ENCODE measurements at places on chromosomes 11 and 22.

DNA sequence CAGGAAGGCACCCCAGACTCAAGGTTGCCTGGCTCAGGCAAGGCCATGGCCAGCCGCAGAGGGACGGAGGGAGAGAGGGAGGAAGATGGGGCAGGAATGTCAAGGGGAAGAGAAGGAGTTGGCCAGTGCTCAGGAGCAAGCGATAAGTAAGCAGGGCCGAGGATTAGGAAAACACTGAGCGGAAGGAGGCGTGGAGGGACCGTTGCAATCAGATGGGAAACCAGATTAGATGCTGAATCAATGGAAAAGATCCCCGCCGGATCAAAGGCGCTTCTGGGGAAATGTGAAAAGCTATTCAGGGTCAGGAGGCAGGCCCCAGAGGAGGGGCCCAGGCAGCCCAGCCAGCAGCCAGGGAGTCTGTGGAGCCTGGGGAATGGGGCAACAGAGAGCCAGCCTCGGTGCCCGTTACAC lies 26.6 kb upstream of the MYEOV start:
- peaks cover 20% of the 10 kb centered on the region for H3K36me3 ChIP-seq
- no peak overlapping the region for H3K4me3 ChIP-seq
- DNase-seq, result no peak
- H3K27me3 ChIP-seq, result peaks cover 10% of the 10 kb centered on the region

- H3K27me3 ChIP-seq, result peaks cover 36% of the 10 kb centered on the region
- H3K36me3 ChIP-seq, result peaks cover 8% of the 10 kb centered on the region
- H3K4me1 ChIP-seq, result peaks cover 4% of the 10 kb centered on the region
- DNase-seq, result peak; percentile 84
- H3K27ac ChIP-seq, result peak overlapping the region; percentile 72
Measured at GRCh38 chr22:19717691-19718455, 3.6 kb downstream of the SEPTIN5 start.

- no peak for DNase-seq
- H3K27me3 ChIP-seq, result peaks cover 3% of the 10 kb centered on the region
- H3K36me3 ChIP-seq, result no peaks in the 10 kb centered on the region
- no peak overlapping the region for H3K27ac ChIP-seq
- peaks cover 26% of the 10 kb centered on the region for H3K4me1 ChIP-seq
Measured at GRCh38 chr11:27447288-27448183, 25.1 kb downstream of the LGR4 start.

GRCh38 chr11:126502159-126502558 lies 146.7 kb downstream of the ST3GAL4 start:
- H3K4me1 ChIP-seq, result peaks cover 31% of the 10 kb centered on the region
- peaks cover 3% of the 10 kb centered on the region for H3K27me3 ChIP-seq
- DNase-seq, result no peak
- peaks cover 8% of the 10 kb centered on the region for H3K36me3 ChIP-seq
- H3K4me3 ChIP-seq, result no peak overlapping the region
- H3K27ac ChIP-seq, result no peak overlapping the region

DNA sequence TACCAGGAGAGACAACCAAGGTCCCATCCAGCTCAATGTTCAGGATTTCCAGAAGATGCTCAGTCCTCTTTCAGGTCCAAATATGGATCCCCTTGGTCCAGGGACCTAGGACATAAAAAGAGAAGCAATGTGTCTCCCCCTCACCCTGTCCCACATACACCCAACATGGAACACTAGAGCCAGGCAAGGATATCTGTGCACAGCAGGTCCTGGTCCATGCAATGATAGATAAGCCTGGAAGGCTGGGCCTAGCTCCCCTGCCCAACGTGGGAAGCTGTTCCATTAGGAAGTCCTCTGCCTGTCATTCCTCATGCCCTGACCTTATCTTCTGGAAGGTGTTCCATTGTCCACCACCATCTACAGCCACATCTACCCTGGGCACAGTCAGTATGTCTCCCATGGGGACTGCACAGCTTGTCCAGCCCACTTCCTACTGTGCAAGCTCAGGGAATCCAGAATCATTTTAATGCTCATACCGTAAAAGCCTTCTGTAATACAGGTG lies 1434.8 kb downstream of the TBC1D22A start:
- DNase-seq, result no peak
- no peak overlapping the region for H3K4me3 ChIP-seq
- no peaks in the 10 kb centered on the region for H3K4me1 ChIP-seq
- peaks cover 1% of the 10 kb centered on the region for H3K27me3 ChIP-seq
- no peak overlapping the region for H3K27ac ChIP-seq

GRCh38 chr11:15690320-15690719 lies 575.6 kb downstream of the INSC start:
- no peak overlapping the region for H3K27ac ChIP-seq
- H3K4me1 ChIP-seq, result peaks cover 23% of the 10 kb centered on the region
- H3K36me3 ChIP-seq, result peaks cover 9% of the 10 kb centered on the region
- H3K27me3 ChIP-seq, result peaks cover 6% of the 10 kb centered on the region

DNA sequence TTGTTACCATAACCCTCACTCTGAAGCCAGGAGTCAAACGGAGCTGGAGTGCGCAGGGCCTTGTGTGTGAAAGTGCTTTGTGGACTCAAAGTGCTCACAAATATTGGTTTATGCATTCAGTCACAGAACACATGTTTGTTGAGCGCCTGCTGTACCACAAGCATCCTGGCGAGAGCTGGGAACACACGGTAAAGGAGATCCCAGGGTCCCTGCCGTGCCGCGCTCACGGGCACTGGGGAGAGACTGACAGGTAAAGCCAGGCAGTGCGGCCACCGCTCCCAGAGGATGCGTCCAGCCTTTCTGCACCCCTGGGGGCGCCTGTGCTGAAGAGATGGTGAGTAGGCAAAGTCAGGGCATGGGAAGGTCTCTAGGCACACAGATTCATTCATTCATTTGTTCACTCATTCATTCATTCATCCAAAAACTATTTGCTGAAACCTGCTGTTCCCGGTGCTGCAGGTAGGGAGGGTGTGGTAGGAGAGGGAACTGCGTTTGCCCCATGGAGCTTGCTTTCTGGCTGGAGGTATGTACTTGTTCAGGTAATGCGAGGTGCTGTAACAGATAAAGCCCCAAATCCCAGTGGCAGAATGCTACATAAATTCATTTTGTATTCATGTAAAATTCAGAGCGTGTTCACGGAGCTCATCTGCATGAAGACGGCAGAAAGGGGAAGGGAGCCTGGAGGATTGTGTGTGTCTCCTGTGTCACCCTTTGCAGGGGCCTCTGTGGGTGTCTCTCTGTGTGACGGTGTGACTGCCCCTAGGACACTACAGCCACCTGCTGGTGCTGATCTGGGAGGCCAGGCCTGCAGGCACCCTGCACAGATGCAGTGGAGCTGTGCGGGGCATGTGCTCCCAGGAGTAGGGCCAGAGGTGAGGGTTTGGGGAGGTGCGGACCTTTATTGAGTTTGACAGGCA lies 167.0 kb upstream of the B3GAT1 start:
- H3K27me3 ChIP-seq, result no peaks in the 10 kb centered on the region
- peaks cover 25% of the 10 kb centered on the region for H3K4me1 ChIP-seq
- H3K4me3 ChIP-seq, result no peak overlapping the region

DNA sequence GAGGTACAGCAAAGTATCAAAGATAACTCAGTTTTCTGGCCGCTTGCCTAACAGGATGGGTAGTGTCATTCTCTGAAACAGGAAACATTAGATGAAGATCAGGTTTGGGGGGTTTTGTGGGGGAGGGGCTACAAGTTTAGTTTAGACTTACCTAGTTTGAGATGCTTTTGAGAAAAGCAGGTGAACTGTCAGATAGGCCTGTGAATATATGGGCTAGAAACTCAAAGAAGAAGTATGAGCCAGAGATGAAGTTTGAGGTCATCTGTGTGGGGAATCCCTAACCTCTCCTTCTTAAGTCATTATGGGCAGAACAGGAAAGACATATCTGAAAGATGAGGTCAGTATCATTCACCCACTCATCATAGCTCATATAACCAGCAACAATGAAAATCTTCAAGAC lies 11.9 kb downstream of the HOATZ start:
- H3K36me3 ChIP-seq, result no peaks in the 10 kb centered on the region
- DNase-seq, result no peak
- no peaks in the 10 kb centered on the region for H3K4me1 ChIP-seq
- H3K4me3 ChIP-seq, result no peak overlapping the region

GRCh38 chr11:4202749-4203148 lies 108.2 kb downstream of the RRM1 start:
- H3K4me3 ChIP-seq, result no peak overlapping the region
- peaks cover 3% of the 10 kb centered on the region for H3K27me3 ChIP-seq
- no peak overlapping the region for H3K27ac ChIP-seq
- DNase-seq, result no peak
- H3K36me3 ChIP-seq, result peaks cover 11% of the 10 kb centered on the region
- H3K4me1 ChIP-seq, result no peaks in the 10 kb centered on the region

GRCh38 chr11:114064216-114064615 lies 4.7 kb downstream of the ZBTB16 start:
- no peak overlapping the region for H3K4me3 ChIP-seq
- no peaks in the 10 kb centered on the region for H3K36me3 ChIP-seq
- H3K4me1 ChIP-seq, result peaks cover 8% of the 10 kb centered on the region
- peaks cover 5% of the 10 kb centered on the region for H3K27me3 ChIP-seq
- no peak for DNase-seq

DNA sequence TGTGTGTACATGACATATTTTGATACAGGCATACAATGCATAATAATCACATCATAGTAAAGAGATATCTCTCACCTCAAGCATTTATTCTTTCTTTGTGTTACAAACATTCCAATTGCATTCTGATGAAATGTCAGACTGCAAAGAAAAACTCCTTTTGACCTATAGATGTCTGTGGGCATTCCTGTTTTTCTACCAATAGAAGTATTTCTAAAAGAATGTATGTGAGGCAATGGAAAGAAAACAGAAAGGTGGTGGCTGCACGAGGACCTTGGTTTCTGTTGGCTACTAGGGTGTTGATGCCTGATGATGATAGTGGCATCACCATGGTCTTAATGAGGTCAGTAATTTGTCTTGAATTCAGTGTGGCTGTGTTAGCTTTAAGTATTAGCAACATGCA lies 137.0 kb upstream of the ANO3 start:
- no peaks in the 10 kb centered on the region for H3K27me3 ChIP-seq
- no peaks in the 10 kb centered on the region for H3K36me3 ChIP-seq
- no peak for DNase-seq

DNA sequence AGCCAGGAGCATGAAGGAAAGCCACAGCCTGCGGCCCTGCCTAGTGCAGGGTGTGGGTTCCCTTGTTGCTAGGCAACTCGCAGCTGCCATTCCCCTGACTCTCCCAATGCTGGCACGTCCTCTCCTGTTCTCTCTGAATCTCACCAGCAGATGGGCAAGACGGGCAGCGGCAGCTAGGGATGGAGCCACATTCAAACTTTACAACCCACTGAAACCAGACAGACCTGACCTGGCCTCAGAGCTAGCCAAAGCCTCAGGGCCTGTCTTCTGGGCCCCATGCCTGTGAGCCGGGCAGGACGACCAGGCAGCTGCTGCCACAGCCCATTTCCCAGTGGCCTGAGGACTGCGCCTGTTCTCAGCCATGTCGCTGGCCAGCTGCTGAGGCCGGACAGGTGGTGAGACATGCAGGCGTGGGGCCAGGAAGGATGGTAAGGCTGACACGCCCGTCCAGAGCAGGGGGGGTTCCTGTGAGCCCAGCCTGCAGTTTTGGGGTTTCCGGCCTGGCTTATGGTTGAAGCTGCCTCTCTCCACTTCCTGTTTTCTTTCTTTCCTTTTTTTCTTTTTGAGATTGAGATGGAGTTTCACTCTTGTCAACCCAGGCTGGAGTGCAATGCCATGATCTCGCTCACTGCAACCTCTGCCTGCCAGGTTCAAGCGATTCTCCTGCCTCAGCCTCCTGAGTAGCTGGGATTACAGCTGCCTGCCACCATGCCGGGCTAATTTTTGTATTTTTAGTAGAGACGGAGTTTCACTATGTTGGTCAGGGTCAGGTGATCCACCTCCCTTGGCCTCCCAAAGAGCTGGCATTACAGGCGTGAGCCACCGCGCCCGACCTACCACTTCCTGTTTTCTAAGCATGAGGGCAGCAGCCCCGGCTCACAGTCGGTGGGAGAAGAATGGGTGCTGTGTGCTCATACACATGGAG lies 4.1 kb downstream of the SUN2 start:
- H3K36me3 ChIP-seq, result peaks cover 4% of the 10 kb centered on the region
- no peak for DNase-seq
- H3K27ac ChIP-seq, result peak overlapping the region; percentile 43
- peaks cover 7% of the 10 kb centered on the region for H3K4me1 ChIP-seq

GRCh38 chr11:8608652-8609051 lies 14.6 kb upstream of the STK33 start:
- no peak for DNase-seq
- H3K27ac ChIP-seq, result no peak overlapping the region
- H3K4me3 ChIP-seq, result no peak overlapping the region
- no peaks in the 10 kb centered on the region for H3K27me3 ChIP-seq
- no peaks in the 10 kb centered on the region for H3K36me3 ChIP-seq
- H3K4me1 ChIP-seq, result peaks cover 2% of the 10 kb centered on the region

DNA sequence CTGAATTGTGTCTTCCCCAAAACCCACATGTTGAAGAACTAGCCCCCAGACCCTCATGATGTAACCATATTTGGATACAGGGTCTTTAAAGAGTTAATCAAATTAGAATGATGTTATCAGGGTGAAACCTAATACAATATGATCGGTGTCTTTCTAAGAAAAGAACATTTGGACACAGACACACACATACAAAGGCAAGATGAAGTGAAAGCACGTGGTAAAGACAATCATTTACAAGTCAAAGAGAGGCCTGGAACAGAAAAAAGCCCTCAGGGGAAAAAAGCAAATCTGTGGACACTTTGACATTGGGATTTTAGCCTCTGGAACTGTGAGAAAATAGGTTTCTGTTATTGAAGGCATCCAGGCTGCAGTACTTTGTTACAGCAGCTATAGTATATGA lies 733.4 kb downstream of the JRKL start:
- no peaks in the 10 kb centered on the region for H3K27me3 ChIP-seq
- H3K4me3 ChIP-seq, result no peak overlapping the region
- peaks cover 1% of the 10 kb centered on the region for H3K4me1 ChIP-seq
- DNase-seq, result no peak

DNA sequence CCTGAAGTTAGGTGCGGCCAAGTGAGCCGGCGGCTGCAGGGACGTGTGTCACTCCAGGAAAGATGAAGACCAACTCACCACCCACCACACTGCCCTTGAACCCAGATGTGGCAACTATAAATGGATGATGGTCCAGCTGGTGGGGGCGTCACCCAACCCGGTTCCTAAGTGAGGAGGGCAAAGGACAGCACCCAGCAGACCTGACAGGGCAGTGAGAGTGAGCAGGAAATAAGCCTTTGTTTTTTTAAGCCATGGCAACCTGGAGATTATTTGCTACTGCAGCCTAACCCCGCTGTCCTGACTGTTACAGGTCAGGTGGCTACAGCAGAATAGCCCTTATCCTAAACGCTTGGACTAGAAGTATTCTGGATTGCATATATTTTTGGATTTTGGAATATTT lies 228.9 kb downstream of the CTTN start:
- H3K4me3 ChIP-seq, result no peak overlapping the region
- no peak for DNase-seq
- H3K27ac ChIP-seq, result no peak overlapping the region
- peaks cover 22% of the 10 kb centered on the region for H3K4me1 ChIP-seq

GRCh38 chr11:11243590-11244469 lies 109.2 kb downstream of the CSNK2A3 start:
- H3K4me3 ChIP-seq, result no peak overlapping the region
- H3K27me3 ChIP-seq, result peaks cover 12% of the 10 kb centered on the region
- H3K27ac ChIP-seq, result peak overlapping the region; percentile 14
- DNase-seq, result peak; percentile 51
- peaks cover 7% of the 10 kb centered on the region for H3K4me1 ChIP-seq
- peaks cover 7% of the 10 kb centered on the region for H3K36me3 ChIP-seq

GRCh38 chr11:111393096-111393495 lies 14.0 kb upstream of the POU2AF1 start:
- H3K4me3 ChIP-seq, result no peak overlapping the region
- no peaks in the 10 kb centered on the region for H3K36me3 ChIP-seq
- no peaks in the 10 kb centered on the region for H3K4me1 ChIP-seq
- H3K27me3 ChIP-seq, result no peaks in the 10 kb centered on the region

GRCh38 chr22:46454504-46455269 lies 82.7 kb downstream of the CELSR1 start:
- no peak for DNase-seq
- H3K27ac ChIP-seq, result no peak overlapping the region
- H3K4me1 ChIP-seq, result peaks cover 13% of the 10 kb centered on the region
- no peak overlapping the region for H3K4me3 ChIP-seq
